ENCODE measurements at places on chromosomes 6 and 20.

- no peak for DNase-seq
Measured at GRCh38 chr6:39387785-39388184, 65.3 kb upstream of the KCNK16 start.

DNA sequence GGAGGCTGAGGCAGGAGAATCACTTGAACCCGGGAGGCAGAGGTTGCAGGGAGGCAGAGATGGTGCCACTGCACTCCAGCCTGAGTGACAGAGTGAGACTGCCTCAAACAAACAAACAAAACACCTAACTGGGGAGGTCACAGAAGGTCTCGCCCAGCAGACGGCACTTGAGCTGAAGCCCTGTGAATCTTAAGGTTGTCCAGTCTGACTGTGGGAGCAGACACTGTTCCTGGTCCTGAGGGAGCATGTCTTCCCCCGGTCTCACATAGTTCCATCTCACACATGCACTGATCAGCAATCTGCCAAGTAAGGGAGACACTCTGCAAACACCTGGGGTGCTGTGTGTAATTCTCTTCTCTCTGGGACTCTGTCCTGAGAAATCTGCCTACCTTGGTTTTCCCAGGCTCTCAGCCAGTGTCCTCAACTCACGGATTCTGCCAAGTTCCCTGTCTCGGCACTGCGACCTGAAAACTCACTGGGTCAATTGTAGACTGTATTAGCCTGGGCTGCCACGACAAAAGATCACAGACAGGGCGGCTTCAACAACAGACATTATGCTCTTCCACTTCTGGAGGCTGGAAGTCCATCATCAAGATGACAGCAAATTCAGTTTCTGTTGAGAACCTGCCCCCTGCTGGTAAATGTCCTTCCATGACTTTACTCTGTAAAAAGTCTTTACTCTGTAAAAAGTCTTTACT is 94.3 kb downstream of the JPH2 start:
- no peak for DNase-seq

- DNase-seq, result no peak
Measured at GRCh38 chr20:33022289-33022688, 9.2 kb upstream of the BPIFB6 start.

GRCh38 chr6:38512211-38512610 is 127.5 kb downstream of the BTBD9 start:
- DNase-seq, result no peak

GRCh38 chr6:1385129-1386037 is 4.0 kb upstream of the FOXF2 start:
- no peak for DNase-seq

DNA sequence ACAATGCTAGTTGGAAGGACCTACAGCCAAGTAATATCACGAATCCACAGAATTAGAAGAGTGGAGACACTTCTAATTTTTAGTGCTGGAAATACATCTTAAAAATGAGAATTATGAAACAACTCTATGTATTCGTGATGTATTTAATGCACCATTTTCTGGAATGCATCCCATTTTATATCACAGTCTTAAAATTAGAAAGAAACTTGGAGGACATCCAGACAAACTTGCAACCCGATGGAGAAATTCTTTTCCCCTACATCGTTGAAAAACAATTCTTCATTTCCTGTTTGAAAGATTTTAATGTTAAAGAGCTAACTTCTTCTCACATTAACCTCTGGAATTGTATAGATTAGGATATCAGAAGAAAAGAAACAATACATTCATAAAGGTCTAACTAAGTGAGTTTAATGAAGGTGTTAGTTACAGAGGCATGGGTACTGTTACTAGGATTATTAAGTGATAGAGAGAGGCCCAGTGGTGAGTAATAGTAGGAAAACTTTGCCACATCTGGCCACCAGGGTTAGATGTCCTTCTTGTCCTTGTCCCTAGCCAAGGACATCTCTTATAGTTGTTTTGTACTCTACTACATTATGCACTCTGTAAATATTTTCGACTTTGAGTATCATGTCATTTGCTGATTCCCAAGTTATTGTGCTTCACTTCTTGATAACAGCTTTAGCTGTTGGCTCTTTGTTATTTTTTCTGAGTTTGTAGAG is 502.4 kb upstream of the PTCHD4 start:
- no peak for DNase-seq

DNA sequence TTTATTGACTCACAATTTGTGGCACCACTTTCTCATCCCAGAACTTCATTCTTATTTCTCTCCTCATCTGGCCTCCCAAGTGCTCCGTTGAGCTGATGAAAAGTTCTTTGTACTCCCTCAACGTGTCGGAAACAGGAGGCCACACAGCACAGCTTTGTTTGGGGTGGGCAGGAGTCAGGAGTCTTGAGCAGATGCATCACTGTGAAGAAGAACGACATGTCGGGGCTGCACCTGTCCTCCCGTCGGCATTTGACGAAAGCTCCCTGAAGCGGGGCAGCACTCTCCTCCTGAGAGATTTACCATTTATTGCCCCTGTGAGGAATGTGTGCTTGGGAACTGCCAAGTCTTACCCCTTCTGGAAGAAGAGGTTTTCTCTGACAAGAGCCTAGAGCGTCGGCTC is 28.1 kb downstream of the TAF8 start:
- DNase-seq, result no peak

DNA sequence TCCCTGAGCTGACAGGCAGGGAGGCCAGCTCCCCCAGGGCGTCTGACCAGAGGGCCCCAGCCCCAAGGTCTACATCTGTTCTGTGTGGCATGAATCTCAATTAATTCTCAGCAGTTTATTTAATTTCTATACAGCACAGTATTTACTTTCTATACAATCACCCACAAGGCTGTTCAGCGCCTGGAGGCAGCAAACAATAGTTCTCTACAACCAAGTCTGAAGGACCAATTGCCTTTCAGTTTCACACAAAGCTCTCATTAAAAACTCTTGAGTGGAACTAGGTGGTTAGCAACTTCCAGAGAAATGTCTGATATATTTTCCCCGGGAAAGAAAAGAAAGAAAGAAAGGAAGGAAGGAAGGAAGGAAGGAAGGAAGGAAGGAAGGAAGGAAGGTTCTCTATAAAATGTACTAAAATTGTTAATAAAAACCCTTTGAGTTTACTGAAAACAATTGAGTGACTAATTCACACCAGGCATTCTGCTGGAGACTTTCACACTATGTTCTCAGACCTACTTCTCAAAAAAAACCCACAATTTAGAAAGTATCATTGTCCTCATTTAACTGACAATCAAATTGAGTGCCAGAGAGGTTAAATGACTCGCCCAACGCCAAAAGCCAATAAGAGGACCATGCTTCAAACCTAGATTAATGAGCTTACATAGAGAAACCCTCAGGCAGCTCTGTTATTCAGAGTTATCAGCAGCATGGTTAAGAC is 62.5 kb downstream of the METTL24 start:
- no peak for DNase-seq

GRCh38 chr6:8642131-8642530 is 206.8 kb upstream of the SLC35B3 start:
- no peak for DNase-seq

DNA sequence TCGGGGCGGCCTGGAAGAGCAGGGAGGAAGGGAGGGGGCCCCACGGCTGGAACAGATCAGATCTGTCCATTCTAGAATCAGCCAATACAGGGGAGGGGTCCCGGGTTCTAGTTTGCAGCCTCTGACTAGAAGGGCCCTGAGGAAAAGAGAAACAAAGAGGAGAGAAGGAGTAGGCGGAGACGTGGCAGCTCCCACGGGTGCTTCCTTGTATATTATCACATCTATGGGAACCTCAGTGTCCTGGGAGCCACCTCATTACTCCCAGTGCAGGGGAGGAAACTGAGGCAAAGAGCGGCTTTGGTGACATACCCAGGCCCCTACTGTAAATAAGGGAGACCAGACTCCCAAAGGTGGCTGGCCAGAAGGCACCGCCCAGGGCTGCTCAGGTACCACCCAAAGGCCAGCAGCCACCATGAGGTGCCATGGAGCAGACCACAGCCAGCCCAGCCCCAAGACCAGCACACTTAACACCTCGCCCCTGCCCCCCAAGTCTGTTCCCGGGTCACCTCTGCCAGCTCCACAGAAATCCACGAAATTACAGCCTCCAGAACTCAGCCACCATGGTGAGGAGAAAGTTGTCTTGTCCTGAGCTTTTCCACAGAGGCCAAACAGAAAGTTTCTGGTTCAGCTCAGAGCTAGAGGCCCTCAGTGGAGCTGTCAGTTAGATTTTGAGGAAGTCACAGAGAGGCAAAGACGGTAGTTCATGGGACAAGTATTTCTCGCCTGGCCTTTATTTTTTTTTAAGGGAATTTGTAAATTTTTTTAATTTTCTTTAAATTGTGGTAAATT is 2.1 kb downstream of the ZC3H12D start:
- DNase-seq, result no peak

DNA sequence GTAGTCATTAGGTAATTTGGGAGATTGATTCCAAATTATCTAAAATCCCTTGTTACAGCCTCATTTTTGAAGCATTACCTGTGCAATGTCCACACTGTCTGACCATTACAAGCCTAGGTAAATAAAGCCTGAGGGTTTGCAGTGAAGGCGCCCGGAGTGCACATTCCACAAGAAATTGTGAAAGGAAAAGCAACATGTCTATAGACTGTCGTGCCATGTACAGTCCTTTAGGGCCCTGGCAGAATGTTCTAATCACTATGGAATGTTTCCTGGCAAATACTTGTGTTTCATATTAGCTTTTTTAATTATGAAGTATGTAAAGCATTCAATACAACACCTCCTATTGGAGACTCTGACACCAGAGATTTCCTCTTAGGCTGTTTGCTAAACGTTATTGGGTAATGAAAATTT is 28.9 kb downstream of the PREP start:
- no peak for DNase-seq

GRCh38 chr6:146851837-146852236 is 253.1 kb downstream of the ADGB start:
- DNase-seq, result peak; percentile 24

GRCh38 chr6:166866839-166867637 is 89.3 kb downstream of the RNASET2 start:
- DNase-seq, result no peak

GRCh38 chr6:133114973-133115372 is 126.2 kb upstream of the EYA4 start:
- DNase-seq, result no peak

GRCh38 chr6:99002831-99003230 is 55.1 kb upstream of the FBXL4 start:
- DNase-seq, result no peak

- no peak for DNase-seq
Measured at GRCh38 chr6:70849348-70850069, 107.4 kb downstream of the B3GAT2 start.

DNA sequence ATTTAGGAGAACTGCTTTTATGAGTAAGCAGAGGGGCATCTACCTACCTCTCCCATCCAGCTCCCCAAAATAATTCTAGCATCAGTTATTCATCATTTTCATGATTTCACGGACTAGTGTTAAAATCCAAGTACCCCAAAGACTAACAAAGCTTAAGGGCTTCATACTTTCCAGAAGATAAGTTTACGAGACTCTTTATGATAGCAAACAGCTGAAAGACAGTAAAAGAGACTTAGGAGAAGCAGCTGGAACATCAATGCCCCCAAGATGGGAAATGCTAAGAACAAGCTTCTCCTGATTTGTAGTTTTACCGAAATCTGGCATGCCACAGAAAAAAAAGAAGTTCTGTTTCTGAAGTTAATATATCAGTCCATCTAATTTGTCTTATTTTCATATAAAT is 70.0 kb downstream of the COL12A1 start:
- DNase-seq, result no peak

DNA sequence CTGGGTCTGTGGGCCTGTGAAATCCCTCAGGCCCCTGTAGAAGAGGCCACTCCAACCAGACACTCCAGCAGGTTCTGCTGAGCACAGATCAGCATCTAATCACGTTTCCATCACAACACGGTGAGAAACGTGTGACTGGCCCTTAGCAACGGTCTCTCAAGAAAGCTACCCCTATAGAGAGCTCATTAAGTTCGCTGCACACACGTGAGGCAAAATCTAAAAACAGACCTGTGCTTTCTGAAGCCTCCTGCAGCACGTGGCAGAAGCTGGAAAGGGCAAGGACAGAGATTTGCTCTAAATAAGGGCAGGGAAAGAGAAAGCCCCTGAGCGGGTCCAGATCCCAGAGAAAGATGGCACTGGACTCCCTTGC is 56.5 kb downstream of the GPR6 start:
- no peak for DNase-seq

GRCh38 chr6:72972579-72972978 is 252.7 kb downstream of the KHDC1L start:
- DNase-seq, result no peak

DNA sequence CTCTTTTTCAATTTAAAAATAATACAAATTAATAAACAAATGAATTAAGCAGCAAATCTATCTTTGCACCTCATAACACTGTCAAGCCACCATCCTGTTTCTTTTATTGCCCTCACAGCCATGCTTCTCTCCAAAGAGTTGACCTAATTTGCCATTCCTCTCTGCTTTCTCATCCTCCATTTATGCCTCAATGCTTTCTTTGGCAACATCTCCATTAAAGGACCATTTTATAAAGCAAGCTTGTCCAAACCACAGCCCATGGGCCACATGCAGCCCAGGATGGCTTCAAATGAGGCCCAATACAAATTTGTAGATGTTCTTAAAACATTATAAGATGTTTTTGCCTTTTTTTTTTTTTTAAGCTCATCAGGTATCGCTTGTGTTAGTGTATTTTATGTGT is 26.4 kb upstream of the MEI4 start:
- no peak for DNase-seq

DNA sequence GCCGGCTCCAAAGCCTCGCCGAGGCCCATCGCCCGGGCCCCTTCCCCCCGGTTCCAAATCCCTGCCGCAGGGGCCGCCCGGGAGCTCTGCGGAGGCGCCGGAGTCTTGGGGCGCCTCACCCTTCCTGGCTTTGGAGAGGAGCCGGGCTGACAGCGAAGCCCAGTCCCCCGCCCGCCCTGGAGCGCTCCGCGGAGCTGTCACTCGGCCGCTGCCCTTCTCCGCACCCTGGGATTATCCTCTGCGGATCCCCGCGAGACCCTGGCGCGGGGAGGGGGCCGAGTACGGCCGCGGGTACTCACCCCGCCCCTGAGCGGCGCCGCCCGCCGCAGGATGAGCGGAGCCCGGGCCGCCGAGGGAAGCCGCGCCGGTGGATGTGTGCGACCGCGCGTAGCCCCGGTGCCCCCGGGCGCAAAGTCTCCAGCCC is 343 bp downstream of the SNAP91 start:
- DNase-seq, result no peak

DNA sequence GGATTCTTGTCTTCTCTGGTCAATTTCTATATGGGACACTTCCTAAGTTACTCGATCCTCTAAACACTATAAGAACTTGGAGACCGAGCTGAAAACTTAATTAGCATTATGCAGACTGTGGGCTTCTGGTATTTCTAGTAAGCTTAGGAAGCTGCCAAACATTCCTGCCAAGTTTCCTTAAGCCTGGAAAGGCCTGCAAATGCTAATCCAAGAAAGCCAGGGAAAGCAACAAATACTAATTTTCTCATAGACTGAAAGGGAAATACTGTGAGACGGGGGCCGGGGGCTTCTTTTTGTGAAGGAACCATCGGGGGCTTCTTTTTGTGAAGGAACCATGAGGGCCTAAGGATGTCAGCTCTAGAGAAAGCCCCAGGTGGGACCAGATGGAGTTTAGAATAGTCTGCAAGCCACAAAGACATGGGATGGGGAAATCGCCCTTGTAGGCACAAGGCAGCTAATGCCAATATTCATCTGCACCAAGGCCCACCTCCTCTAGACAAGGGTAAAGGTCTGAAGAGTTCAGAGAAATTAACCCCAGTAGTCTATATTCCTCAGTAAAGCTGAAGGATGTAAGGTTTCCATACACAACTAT is 332.4 kb upstream of the PRDM1 start:
- DNase-seq, result no peak

Data from stimulated activated CD4-positive, alpha-beta T cell treated with anti-CD3 and anti-CD28 coated beads, Interleukin-2, amount 100 ng/mL, for 48 hours (primary cell).